H1 (cell line): ENCODE measurements at places on chromosomes 6 and 20. TPM values are rescaled to one million over a fixed set of nuclear protein-coding genes. Genes with fewer than 3 reads are reported as not detected.

DNA sequence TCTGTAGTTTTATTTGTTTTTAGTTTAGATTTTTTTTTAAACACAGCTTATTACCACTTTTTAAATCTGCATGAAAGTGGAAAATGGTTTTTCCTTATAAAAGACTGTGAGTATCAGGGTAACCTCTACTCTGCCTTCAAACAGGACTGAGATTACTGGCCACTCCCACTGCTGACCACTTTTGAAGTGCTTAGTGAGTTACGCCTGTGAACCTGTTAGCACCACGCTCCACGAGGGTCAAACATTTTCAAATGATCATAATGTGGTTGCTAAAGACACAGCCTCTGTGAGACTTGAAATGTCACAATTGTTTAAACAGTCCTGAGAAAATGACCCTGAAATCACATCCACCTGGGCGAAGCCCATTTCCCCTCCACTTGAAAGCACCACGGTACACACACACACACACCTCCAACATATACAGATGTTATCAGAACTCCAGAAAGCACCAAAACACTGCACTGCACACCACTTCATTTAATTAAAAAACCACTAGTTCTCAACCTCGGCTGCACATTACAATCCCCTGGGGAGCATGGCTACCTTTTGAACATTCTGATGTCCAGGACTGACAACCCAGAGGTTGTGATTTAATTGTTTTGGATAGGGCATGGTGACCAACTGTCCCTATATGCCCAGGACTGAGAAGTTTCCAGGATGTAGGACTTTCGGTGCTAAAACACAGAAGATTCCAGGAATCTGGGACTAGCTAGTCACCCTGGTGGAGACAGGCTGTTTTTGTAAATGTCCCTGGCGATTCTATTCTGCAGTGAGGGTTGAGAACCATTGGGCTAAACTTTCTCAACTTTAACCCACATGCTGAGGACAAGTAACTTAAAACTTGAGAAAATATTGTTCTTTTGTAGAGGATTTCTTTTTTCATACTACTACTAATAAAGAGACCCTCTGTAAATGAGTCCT lies 176.4 kb upstream of the MYLIP start:
- no peak for DNase-seq

GRCh38 chr20:53020834-53021233 lies 48.7 kb downstream of the TSHZ2 start:
- no peak for DNase-seq

CCN2 gene
- 105 and 107 TPM in 2 replicates for total RNA-seq

LSM2 gene
- 127 and 132 TPM in 2 replicates for total RNA-seq

NRN1 gene
- 0.26 TPM in 1 of 2 replicates, not detected in the other for total RNA-seq
